ENCODE measurements at places on chromosomes 2 and 18. TPM values are rescaled to one million over a fixed set of nuclear protein-coding genes. Genes with fewer than 3 reads are reported as not detected.

DNA sequence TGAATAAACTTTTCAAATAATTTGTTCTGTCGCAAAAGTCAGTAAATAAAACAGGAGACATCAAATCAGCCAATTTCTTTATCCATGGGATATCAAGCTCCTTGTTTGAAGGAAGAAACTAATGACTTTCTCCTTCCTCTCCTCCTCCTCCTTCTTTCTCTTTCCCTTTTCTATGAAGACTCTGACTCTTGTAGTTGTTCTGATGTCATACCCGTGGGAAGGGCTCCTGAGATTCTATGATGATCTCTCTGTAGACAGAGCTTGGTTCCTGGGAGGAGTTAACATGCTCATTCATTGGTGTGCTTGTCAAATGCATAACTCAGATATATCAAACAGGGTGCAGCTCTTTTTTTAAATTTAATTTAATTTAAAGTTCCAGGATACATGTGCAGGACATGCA is 118.7 kb upstream of the KCTD1 start:
- DNase-seq = no peak

DNA sequence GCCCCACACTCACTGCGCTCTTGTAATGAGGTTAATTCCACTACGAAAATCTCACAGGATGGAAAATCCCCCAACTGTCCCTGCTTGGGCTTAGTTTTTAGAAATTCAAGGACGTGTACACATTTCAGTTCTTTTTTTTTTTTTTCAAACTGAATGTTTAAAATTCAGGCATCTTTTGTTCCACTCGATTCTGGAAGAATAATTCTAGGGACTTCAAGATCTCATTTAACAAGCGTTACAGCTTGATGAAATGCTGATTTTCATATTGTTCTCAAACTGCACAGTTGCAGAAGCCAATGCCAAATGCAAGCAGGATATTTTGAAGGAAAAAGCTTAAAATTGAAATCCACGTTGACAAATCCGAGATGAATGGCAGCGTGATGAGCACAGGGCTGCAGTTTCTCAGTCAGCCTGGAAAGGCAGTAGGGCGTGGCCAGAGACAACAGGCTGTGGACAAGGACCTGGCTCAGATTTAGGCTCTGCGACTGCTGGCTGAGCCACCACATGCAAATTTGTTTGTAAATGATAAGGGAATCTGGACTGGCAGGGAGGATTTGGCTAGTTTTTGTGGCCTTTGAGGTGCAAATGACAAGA is 128.1 kb upstream of the MYCN start:
- DNase-seq = no peak

DNA sequence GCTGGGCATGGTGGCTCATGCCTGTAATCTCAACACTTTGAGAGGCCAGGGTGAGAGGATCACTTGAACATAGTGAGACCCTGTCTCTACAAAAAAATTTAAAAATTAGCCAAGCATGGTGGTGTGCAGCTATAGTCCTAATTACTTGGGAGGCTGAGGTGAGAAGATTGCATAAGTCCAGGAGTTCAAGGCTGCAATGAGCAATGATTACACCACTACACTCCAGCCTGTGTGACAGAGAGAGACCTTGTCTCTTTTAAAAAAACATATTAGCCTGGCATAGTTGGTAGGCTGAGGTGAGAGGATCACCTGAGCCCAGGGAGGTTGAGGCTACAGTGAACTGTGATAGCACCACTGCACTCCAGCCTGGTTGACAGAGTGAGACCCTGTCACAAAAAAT is 13.7 kb downstream of the TRAPPC8 start:
- DNase-seq = no peak

DNA sequence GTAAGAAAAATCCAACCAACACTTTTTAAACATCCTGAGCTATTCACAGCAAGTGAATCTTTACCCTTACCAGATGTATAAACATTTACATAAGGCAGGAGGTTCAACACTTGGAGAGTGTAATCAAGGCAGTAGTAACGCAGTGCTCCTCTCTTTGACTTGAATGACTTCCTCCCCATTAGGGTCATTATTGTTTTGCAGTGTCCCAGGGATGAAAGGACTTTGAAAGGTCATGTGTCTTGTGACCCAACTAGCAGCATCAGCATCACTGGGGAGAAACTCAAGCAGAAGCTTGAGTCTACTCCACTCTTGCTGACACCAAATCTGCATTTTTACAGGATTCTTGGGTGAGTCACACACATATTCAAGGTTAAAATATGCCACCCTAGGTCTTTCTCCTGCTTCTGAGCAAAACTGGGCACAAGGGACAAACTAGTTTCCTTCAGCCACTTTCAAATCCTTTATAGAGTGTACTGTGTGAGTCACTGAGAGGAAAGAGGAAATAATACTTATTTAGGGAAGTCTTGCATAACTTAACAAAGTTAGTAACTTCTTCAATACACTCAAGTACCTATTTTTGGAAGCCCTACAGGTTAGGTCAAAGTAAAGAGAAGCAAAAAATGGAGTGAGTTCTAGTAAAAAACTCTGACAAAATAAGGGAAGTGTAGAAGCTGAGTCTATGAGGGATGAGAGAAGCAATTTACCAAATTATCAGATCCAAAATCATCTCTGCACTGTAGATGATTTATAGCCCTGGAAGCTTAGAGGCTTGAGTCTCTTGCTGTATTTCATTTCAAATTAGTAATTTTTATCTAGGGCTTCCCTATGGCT is 51.0 kb upstream of the EML4 start:
- DNase-seq = no peak

XPO1 gene
- 55.7 TPM for total RNA-seq

GRCh38 chr2:160561551-160562295 is 68.1 kb upstream of the RBMS1 start:
- DNase-seq = no peak

SH3RF3 gene
- 5.6 TPM for total RNA-seq

GRCh38 chr2:237558961-237559641 is 7.3 kb upstream of the PRLH start:
- peak; percentile 85 for DNase-seq

LCT gene
- total RNA-seq = not detected

- no peak for DNase-seq
Observed at GRCh38 chr2:88450925-88451810, 1.3 kb downstream of the FOXI3 start.

GRCh38 chr18:29056800-29057199 is 879.9 kb upstream of the CDH2 start:
- no peak for DNase-seq

ST8SIA3 gene
- 0.66 TPM for total RNA-seq

RAX gene
- total RNA-seq = not detected

GRCh38 chr18:11392292-11392691 is 217.1 kb upstream of the SLC35G4 start:
- DNase-seq = no peak

PFN4 gene
- total RNA-seq = not detected

DNA sequence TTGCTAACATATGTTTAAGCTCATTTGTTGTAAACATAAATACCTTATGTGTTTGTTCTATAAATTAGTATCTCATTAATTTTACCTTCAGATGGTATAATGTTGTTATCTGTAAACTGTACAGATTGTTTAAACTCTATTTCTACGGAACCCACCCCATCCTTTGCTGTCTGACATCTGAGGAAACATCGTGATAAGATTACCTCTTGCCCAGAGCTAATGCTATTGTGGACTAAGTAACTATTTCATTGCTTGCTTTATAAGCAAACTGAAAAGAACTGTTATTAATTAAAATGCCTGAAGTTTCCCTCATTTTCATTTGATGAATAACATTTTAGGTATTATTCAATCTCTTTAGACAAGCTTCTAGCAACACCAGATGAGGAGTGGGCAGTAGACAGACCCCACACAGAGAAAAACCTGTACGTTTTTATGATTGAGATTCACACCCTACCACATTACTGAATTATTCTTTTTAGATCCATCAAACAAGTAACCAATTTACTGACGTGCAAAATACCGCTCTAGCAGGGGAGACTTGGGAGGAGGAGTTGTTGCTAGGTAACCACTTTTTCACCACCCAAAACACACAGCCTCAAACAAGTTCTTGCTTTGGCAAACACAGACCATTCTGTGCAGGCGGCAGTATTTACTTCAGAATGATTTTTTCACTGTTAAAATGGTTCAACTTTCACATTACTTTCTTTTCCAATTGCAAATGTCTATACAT is 1.9 kb upstream of the SYT4 start:
- DNase-seq = no peak

DNA sequence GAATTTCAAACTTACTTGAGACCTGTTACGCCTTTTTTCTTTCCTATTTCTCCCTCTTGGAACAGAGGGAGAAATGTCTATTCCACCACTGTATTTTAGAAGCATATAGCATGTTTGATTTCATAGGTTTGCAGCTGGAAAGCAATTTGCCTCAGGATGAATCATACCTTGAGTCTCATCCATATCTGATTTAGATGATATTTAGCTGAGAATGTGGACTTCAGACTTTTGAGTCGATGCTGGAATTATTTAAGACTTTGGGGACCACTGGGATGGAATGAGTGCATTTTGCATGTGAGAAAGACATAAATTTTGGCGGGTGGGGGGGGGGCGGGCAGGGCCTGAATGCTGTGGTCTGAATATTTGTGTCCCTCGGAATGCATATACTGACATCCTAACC is 282.7 kb upstream of the STON1 start:
- DNase-seq = no peak

CYP27A1 gene
- 9.3 TPM for total RNA-seq

FMNL2 gene
- total RNA-seq = 13.5 TPM

STARD6 gene
- total RNA-seq = not detected

AGXT gene
- total RNA-seq = not detected

MTIF2 gene
- total RNA-seq = 14.5 TPM

GRCh38 chr2:241272303-241273209 is 42.9 kb downstream of the HDLBP start:
- DNase-seq = peak; percentile 69

DNA sequence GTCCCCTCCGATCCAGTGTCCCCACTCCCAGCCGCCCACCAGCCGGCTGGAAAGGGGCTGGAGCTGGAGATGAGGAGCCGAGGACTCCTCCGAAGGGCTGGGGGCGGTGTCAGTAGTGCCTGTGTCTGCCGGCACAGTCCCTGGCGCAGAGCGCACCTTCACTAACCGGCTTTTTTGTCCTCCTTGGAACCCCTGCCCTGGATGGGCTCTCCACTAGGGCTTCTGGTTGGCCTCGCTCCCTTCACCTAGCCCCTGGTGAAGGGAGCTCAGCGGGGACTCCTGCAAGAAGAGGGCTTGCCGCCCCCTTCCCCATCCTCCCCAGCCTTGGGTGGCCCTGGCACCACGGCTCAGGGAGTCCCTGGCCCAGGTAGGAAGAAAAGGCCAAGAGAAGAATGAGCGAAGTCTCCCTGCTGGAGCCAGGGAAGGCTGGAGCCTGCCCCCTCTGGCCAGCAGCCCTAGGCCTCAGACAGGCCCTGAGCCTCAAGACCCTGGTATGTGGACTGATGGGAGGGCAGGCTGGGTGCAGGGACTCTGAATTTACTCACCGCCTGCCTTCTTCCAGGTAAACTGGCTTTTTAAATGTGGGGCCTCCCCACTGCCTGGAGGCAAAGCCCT is 570 bp upstream of the ECEL1 start:
- DNase-seq = no peak

All from body of pancreas (tissue), 4 donors.